ENCODE measurements at places on chromosomes 3 and 15.

DNA sequence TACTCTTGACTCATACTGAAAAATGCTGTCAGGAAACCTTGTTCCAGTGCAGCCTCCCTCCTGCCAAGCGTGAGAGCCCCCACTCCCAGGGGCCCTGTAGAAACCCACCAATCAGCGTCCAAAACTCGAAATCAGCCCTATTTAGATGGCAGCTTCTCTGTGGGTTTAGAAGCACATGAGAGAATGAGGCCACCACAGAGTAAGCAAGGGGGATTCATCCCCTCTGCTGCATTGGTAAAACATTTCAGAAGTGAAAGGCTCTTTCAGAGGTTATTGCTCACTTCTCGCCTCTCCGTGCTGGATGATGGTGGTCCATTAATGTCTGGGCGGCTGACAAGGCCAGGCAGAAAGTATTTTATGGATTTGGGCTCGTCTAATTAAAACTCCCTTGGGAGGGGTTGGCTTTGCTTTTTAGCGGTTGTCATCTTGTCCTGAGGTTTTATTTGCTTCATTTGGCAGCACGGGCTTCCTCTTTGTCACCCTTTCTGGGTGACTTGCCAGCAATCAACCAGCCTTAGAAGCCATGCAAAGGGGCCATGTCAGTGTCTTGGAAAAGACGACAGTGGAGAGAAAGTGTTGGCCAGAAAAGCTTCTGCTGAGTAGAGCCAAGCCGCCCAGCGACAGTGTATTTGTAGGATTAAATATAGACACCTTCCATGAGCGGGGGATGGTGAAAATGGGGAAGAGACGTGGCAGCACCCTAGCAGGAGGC is 145.5 kb downstream of the ATP10A start:
- no peak for DNase-seq

GRCh38 chr3:128276146-128276435 is 122.8 kb downstream of the EEFSEC start:
- DNase-seq, result no peak

DNA sequence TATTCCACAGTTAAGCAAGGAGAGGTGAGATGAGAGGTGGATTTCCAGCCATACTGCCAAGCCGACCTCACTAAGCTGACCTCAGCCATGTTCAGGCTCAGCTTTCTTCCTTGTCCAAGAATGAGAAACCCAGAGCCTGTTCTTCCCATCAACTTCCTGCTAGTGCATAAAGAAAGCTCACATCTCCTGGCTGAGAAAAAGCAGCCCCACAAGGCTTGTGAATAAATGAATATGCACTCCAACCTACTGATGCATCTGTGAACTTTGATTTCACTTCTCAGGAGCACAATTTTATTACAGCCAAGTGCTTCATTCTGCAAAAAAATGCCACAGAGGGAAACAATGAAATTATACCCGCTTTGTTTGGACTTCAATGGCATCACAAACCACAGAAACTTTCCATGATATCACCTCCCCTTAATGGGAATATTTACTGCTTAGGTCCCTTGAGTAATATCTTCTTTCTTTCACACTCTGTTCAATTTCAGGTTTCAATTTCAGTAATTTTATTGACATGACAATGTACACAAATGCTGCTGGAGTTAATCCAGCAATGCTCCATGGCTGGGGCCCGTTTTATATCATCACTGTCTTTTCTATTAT is 437.0 kb upstream of the PPP2R3A start:
- no peak for DNase-seq

DNA sequence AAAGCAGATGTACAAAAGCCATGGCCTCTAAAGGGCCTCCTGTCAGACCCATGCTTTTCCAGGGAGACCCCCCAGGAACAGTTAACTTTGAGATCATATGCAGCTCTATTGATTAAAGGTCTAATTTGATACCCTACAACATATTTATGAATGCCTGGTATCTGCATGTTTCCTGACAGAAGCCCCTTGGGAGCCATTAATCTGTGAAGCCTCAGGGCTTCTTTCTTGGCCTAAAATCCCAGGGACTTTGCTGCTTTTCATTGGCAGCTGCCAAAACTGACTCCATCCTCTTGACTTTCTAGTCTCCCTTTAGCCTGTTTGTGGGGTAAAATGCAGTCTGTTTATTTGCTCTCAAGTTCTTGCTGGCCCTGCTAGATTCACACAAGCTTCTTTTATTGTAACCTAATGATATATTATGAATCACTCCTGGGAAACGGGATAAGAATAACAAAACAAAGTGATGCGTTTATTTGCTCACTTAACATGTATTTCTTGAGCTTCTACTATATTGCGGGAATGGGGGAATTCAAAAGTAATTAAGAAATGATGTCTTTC is 257.0 kb downstream of the LSAMP start:
- no peak for DNase-seq

- DNase-seq, result no peak
These were observed 48.1 kb downstream of the CFAP20DC start for GRCh38 chr3:59001675-59002074.

GRCh38 chr3:37800022-37800551 is 61.6 kb upstream of the CTDSPL start:
- no peak for DNase-seq

DNA sequence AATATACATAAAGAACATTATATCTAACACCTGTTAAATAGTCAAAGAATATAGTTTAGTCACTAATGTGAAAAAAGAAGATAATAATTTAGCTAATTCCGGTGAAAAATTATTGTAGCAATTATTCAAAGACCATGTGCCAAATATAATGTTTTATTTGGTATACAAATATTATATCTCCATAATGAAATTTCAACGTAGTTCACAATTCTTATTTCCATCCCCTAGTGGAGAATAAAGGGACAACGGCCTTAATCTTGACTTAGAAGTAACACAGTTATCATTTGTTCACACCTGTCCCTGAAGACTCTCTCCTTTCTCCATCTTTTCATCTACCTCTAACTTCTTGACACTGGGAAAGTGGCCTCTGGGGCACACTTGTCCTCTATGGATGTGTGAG is 213.4 kb downstream of the ERC2 start:
- no peak for DNase-seq

DNA sequence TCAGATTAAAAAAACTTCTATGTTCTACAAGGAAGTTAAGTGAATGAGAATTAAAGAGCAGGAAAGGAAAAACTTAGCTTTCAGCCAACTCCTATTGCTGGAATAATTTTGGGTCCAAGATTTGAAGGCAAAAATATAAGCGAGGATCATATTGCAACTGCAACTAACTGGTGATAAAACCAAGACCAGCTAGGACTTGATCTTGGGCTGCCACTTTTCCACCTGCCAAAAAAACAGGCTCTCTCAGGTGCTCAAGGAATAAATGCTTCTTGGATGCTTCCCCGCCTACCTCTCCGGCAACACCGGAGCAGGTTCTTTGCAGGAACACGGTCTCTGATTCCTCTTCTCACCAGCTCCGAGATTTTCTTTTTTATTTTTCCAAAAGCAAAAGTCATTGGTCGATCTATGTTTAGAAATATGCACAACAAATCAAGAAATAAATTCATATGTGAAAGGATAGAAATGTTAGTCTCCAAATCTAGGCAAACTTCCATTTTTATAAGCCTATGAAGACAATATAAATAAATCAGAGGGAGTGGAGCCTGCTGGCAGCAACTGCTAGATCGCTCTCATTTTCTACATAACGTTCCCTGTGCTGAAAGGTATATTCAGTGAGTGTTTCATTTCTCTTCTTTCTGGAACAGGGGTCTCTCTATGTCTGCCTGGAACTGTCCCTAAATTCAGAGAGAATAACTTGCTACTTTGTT is 241.9 kb downstream of the NTRK3 start:
- DNase-seq, result no peak

DNA sequence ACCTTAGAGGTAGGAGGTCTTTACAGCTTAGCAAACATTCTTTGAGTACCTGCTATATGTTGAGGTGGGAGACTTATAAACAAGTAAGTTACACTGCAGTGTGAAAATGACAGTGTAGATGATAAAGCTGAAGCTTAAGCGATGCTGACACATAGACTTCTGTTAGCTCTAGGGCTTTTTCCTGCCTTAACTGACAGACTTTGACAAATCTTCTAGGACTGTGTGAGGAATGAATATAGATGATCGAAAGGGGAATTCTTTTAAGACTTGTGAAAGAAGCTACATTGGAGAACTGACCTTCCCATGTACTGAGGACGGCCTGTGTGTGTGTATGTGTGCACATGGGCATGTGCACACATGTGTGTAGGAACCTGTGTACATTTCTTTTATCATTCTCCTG is 22.7 kb downstream of the BOC start:
- DNase-seq, result no peak

DNA sequence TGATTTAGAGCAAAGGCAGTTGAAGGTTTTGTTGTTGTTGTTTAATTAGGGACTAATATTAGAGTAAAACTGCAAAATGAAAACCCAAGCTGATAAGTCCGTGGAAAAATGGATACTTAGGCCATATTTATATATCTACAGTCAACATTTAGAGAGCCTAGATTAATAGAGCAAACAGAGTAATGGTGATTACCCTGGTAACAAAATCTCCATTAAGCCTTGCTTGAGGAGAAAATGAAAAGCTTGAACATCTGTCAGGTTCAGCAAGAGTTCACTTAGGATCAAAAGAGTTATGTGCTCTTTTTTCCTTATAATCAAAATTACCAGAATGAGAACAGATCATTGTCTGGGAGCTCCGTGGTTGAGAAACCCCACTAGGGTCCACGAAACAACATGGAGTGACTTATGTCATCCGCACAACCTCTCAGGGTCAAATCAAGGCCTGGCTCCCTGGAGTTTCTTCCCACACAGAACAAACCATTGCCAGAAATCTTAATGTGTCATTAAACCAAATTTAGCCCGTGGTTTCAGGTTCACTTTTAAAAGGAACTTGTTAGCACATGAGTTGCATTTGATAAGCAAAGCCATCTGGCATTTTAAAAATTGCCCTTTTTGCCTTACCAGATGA is 381.2 kb downstream of the GABRB3 start:
- DNase-seq, result no peak

GRCh38 chr3:120173056-120173675 is 78.9 kb upstream of the GSK3B start:
- no peak for DNase-seq

DNA sequence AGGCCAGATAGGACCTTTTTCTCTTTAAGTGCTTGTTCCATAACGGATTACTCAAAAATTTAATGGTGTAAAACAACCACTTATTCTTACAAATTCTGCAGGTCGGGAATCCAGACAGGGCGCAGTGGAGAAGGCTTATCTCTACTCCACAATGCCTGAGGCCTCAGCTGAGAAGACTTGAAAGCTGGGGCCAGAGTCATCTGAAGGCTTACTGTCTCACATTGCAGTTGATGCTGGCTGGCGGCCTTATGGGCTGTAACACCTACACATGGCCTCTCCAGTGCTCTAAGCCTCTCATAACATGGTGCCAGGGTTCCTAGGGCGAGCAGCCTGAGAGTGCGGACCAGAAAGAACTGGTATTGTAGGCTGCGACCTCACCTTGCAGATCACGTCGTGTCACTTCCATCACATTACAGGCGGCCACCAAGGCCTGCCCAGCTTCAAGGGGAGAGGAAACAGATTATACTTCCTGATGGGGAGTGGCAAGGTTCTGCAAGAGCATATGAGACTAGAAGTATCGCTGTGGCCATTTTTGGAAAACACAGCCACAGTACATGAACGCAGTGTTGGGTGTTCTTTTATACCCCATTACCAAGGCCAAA is 32.4 kb downstream of the CMTM7 start:
- no peak for DNase-seq

- no peak for DNase-seq
These were observed 4.4 kb downstream of the PRSS50 start for GRCh38 chr3:46713050-46713897.

DNA sequence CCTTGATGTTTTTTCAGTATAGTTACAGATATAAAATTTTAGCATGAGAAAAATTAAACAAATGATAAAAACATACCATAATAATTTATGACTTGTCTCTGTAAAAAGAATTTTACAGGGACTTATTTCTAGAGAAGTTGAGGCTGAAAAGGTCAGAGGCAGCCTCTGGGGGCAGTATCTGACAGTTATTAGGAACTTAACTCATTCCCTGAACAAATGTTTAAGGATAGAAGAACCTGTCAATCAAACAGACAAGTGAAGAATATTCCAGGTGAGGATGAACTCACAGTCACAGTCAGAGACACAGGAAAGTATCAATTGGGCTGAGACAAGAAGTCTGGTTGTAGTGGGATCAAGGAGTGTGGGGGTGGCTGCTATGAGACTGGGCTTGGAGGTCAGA is 7.3 kb downstream of the MYLK start:
- DNase-seq, result no peak

DNA sequence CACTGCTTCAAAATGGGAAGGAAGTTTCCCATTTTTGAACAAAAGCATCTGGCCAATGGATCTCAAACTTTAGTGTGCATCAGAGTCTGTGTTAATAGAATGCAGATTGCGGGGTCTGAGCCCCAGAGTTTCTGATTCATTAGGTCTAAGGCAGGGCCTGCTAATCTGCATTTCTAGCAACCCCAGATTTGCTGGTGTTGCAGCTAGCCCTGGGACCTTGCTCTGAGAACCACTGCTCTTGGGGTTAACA is 30.7 kb upstream of the USP3 start:
- no peak for DNase-seq

GRCh38 chr3:44883213-44883955 is 9.0 kb downstream of the TGM4 start:
- DNase-seq, result no peak

DNA sequence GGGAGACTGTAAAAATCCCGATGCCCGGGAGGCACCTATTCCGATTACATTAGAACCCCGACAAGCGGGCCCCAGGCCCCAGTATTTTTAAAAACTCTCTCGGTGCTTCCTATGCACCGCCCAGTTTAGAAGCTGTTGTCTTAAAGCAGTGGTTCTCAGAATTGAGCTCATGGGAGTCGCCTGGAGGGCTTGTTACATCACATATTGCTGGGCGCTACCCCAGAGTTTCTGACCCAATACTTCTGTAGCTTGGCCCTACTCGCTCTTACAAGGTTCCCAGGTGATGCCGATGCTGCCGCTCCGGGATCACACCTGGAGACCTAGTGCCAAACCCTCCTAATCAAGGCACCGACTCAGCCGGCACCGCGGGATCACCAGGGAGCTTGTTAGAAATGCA is 35.2 kb downstream of the CPN2 start:
- no peak for DNase-seq

GRCh38 chr15:32717426-32718226 is at the start of gene GREM1:
Gene GREM1 (plus strand): TSS chr15:32718004. CDS start chr15:32730691, 12,687 bp downstream.
- peak; percentile 59 for DNase-seq

DNA sequence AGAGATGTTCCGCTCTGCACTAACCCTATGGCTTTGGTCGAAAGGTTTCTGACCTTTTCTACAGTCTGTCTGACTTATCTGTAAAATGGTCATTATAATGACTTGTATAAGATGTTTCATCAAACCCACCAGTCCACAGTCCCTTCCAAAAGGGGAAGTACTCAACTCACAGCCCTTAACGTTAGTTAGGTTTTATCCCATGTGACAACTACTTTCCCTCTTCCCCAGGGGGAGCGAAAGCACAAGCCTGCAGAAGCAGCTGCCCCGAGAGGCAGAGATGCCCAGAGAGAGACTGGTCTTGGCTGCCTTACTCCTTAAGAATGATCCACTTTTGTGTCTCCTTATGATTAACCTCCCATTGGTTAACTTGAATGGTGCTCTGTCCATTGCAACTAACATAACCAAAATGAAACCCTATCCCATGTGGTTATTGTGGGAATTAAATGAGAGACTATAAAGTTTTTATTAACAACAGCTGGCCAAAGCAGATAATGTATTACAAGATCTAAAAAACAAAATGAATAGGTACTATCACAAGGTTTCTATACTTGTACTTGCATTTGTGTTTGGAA is 6.4 kb downstream of the ASTE1 start:
- no peak for DNase-seq

All from AG09319 (cell line).